ENCODE measurements at places on chromosomes 6 and 20.

- no peaks in the 10 kb centered on the region for H3K36me3 ChIP-seq
- H3K4me3 ChIP-seq, result no peak overlapping the region
- no peaks in the 10 kb centered on the region for H3K4me1 ChIP-seq
- H3K27ac ChIP-seq, result no peak overlapping the region
- DNase-seq, result no peak
Measured at GRCh38 chr6:134324141-134324540, 6.2 kb upstream of the SGK1 start.

DNA sequence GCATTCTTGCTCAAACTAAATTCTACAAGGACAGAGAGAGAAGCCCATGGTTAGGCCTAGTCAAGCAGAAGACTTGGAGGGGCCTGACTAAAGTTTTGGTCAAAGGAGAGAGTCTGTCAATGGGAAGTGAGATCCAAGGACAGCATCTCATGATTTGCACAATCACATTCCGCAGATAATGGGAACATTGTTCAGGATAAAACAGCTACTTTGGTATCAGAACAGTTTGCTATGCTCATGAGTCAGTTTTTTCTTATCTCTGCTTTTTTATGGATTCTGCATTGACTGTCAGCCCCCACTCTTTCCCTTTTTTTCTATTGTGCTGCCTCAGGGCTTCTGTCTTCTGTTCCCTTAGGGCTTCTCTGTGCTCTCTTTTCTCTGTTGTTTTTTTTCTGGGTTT, 28.6 kb downstream of the AKAP7 start:
- H3K27ac ChIP-seq, result no peak overlapping the region
- H3K4me1 ChIP-seq, result peaks cover 5% of the 10 kb centered on the region
- no peaks in the 10 kb centered on the region for H3K27me3 ChIP-seq
- DNase-seq, result peak; percentile 56

GRCh38 chr6:48747471-48747870, 636.5 kb upstream of the PTCHD4 start:
- H3K36me3 ChIP-seq, result no peaks in the 10 kb centered on the region
- no peaks in the 10 kb centered on the region for H3K27me3 ChIP-seq
- no peak for DNase-seq
- no peak overlapping the region for H3K27ac ChIP-seq
- no peaks in the 10 kb centered on the region for H3K4me1 ChIP-seq

DNA sequence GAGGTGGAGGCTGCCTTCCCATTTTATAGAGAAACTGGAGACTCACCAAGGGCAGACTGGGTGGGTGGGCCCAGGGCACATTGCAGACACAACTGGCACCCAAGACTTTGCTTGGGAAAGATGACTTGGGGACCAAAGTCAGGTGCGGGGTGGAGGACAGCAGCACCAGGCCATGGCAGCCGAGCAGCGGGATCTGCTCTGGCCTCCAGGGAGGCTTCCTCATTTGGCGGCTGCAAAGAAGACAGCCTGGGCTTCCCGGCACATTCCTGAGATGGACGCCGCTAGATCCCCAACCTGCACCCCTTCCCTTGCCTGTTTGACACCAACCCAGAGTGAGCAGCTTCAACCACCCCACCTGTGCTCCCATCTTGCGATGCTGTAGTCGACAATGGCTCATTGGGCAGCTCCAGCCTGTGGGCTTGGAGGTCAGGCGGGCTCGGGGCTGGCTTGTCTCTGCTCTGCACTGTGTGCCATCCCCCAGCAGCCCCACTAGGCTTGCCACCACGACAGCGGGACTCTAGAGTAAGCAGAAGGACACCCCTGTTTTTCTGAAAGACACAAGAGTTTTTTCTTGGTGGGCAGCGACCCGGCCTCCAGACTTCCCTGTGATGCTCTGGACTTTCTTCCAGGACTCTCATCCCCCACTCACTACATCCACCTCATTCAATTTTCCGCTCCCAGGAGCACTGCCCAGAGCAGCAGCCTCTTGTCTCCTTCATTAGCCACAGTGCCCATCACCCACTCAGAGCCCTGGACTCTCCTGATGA, 184.9 kb upstream of the CST7 start:
- H3K4me3 ChIP-seq, result no peak overlapping the region
- no peak for DNase-seq
- peaks cover 10% of the 10 kb centered on the region for H3K4me1 ChIP-seq
- no peaks in the 10 kb centered on the region for H3K36me3 ChIP-seq
- no peaks in the 10 kb centered on the region for H3K27me3 ChIP-seq

DNA sequence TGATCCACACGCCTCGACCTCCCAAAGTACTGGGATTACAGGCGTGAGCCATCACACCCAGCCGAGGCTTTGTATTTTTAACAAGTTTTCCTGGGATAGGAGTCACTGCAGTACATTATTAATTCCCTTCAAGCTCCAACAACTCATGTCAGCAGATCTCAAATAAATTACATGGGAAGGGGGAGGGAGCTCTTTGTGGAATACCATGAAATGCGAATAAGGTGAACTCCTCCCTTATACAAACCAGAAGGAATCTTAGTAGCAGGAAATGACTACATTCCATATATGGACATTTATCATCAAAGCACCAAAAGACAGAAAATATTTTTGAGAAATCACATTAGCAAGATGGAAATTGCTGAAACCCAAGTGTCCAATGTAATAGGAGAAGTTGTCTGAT, 2.9 kb downstream of the GSS start:
- H3K36me3 ChIP-seq, result peaks cover 6% of the 10 kb centered on the region
- no peaks in the 10 kb centered on the region for H3K27me3 ChIP-seq
- H3K27ac ChIP-seq, result no peak overlapping the region
- H3K4me1 ChIP-seq, result peaks cover 17% of the 10 kb centered on the region
- H3K4me3 ChIP-seq, result no peak overlapping the region

DNA sequence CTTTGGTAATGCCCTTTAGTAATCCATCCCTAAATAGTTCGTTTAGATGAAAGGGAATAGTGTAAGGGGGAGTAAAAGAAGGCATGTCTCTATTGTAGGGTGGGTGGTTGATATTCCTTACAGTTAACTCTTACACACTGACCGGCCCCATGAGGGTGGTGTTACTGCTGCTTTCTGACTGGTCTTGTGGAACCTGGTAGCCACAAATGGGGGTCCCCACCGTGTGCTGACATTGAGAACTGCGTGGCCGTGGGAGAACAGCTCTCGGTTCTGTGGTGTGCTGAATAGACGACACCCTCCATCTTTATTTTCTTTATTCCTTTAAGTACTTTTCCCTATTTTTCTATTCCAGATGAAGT, 19.3 kb downstream of the MRAP2 start:
- peaks cover 8% of the 10 kb centered on the region for H3K4me1 ChIP-seq
- no peaks in the 10 kb centered on the region for H3K36me3 ChIP-seq
- H3K27me3 ChIP-seq, result peaks cover 2% of the 10 kb centered on the region
- no peak for DNase-seq

DNA sequence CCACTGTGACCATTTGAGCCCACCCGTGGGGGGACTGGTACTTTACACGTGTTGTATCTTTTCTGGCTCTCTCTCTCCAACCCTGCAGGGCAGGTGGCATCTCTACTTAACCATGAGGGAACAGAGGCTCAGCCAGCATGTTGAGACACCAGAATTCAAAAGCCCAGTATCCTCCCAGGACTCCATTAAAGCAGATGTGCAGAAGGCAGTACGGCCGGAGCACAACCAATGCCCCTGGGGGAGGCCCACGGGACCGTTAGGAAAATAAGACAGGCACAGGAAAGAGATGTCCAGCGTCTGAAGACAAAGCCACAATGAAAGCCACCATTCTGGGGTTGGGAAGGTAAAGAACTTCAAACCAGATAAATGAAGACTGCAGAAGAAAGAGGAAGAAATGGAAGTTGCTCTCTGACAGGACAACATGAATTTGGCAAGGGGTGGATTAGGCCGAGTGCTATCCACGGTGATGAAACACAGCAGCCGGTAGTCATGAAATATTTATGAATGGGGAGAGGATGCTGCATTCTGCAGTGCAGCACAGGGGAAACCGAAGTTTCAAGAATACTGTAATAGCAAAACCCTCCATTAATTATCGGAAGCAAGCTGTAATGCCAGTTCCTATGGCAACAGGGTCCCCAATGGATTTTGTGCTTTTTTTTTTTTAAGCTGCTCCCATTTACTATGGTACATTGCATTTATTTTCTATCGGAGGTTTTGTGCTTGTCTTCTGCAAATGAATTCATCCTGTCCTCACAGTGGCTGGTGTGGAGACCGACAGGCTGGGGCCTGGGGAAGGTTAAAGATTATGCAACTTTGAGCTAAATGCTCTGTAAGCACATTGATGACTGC, 179.4 kb downstream of the NRN1 start:
- H3K4me1 ChIP-seq, result no peaks in the 10 kb centered on the region
- no peaks in the 10 kb centered on the region for H3K27me3 ChIP-seq
- H3K36me3 ChIP-seq, result no peaks in the 10 kb centered on the region
- no peak for DNase-seq
- no peak overlapping the region for H3K4me3 ChIP-seq

DNA sequence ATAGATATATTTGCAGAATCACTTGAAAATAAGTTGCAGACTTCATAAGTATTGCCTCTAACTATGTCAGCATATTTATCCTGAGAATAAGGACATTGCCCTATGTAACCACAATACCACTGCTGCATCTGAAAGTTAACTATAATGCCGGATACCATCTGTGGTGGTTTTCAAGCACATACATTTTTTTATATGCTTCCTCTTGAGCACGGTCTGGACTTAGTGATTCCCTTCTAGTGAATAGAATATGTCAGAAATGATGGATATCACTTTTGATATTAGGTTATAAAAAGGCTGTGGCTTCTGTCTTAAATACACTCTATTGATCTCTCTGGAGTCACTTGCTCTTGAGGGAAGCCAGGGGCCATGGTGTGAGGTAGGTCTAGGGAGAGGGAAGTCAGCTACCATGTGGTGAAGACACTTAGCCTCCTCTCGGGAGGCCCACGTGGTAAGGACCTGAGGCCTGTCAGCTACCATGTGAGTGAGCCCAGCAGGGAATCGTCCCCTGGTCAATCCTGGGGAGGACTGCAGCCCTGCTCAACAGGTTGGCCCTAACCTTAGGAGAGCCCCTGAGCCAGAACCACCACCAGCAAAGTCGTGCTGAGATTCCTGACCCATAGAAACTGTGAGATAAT, 57.5 kb downstream of the CCDC170 start:
- no peaks in the 10 kb centered on the region for H3K27me3 ChIP-seq
- no peaks in the 10 kb centered on the region for H3K4me1 ChIP-seq
- no peak overlapping the region for H3K27ac ChIP-seq
- no peak overlapping the region for H3K4me3 ChIP-seq

DNA sequence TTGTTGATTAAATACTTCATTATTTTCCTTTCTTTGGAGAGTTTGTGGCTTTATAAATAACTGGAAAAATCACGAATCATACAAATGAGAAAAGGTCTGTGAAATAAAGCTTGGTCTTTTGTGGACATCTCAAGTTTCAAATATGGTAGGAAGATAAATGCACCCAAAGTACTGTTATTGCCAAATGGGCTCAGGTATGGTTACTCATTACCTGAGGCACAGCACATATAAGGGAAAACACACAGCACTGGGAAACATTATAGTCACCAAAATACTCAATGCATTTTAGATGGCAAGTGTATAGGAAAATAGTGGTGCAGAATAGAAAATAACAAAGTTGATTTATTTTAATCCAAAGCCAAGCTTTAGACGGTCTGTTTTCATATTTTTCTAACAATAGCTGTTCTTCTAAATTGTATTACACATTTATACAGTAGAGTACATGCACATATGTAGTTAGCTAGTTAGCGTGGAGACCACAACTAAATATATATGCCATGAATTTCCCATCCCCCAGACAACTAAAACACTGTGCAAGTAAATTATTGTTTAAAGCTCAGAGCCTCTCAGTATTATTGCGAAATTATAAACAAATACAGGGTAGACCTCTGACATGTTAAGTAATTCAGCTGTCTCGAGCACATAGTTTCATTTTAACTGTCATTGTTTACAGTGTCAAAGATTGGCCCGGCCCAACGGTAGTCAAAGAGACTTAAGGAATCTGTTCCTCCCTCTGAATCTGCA, 336.0 kb downstream of the SYNE1 start:
- peaks cover 23% of the 10 kb centered on the region for H3K36me3 ChIP-seq
- peaks cover 9% of the 10 kb centered on the region for H3K4me1 ChIP-seq
- peak overlapping the region; percentile 82 for H3K4me3 ChIP-seq

DNA sequence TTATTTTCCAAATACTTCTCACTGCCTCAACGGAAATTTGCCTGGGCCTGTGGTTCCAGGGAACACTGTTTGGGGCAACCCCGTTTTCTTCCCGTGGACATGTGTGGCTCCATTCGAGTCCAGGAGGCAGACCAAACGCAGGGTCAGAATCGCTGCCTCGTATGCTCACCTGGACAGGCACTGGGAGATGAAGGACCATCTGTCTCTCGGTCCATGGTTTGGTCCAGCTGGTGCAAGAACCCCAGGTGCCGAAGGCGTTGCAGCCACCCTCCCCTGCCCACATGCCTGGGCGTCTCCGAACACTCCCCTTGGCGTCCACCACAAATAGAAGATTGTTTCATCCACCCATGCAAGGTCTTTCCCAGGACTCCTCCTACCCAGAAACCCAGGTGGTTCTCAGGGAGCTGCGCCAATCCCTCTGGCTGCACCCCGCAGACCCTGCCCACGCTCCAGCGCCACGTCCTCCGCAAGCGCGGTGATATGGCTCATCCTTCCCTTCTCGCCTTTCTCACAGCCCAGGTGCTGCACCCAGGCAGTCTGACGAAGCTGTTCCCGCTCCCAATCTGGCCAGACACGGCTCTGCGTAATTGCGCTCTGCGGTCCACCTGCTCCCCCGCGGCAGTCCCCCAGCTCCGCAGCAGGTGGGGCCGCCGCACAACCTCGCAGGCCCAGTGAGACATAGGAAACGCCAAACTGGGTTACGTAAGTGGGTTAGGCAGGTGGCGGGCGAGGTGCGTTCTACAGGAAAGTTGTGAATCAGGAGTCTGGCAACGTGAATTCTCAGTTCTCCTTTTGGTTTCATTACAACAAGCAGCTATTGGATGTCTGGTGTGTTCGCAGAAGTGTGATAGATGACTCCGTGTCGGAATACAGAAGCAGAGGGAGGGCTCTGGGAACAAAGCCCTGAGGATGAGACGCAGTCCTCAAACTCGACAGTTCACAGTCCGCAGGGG, 146.2 kb upstream of the ECI2 start:
- peaks cover 21% of the 10 kb centered on the region for H3K27me3 ChIP-seq
- no peak overlapping the region for H3K27ac ChIP-seq
- H3K4me3 ChIP-seq, result peak overlapping the region; percentile 54
- DNase-seq, result peak; percentile 72
- H3K4me1 ChIP-seq, result peaks cover 19% of the 10 kb centered on the region
- H3K36me3 ChIP-seq, result no peaks in the 10 kb centered on the region

DNA sequence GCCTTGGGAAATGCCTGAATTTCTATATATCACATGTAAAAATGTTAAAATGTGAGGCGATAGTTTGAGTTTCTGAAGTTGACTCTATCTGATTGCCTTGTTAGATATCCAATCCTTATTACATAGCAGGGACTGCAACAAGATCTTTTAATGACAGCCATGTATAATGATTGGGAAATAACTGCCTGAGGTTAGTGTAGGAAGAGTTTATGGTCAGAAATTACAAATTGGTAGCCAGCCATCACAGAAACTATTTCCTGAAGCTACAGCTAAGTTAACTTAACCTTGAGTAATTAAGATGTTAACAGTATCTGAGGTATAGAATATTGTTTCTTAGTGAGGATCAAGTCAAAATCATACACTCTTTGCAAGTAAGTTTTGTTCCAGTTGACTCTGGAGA, 41.0 kb downstream of the AKIRIN2 start:
- peaks cover 3% of the 10 kb centered on the region for H3K36me3 ChIP-seq
- peak; percentile 64 for DNase-seq
- H3K4me3 ChIP-seq, result no peak overlapping the region
- H3K27me3 ChIP-seq, result no peaks in the 10 kb centered on the region
- peaks cover 10% of the 10 kb centered on the region for H3K4me1 ChIP-seq
